ENCODE measurements at places on chromosomes 4 and X.

DNA sequence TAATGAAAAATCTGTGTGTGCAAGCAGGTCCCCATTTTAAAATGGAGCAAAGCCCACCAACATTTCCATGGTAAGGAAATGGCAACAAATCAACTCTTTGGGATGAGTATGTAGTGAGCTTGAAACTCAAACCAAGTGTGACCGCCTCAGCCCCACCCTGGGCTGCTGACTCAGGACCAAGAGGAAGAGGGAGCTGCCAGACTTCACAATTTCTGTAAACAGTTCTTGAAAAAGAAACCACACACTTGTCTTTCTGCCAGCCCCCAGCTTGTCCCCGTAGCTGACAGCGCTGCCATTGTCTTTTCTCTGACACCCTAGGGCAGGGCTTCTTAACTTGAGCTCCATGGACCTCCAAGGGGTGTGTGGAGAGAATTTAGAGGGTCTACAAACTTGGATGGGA is 10.3 kb downstream of the RTL5 start:
- peak; percentile 87 for DNase-seq

GRCh38 chrX:148995661-148996060 is 495.2 kb downstream of the AFF2 start:
- no peak for DNase-seq

GRCh38 chr4:166143227-166143626 is 270.2 kb downstream of the TLL1 start:
- DNase-seq, result peak; percentile 67

DNA sequence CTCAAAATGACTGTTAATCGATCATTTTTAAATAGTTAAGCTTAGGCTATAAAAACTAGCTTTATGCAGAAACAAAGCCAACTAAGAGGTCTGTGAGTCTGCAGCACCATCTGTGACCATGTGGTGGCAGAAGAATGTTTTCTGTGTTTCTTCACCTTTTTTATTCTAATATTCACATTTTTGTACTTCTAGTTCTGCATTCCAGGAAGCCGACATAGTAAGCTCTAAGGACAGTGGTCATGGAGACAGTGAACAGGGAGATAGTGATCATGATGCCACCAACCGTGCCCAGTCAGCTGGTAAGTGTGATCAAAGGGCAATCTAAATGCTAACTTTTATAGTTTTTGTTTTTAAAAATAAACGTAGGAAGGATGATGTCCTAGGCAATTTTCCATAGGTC is 5.6 kb downstream of the PCDH10 start:
- DNase-seq, result peak; percentile 66

DNA sequence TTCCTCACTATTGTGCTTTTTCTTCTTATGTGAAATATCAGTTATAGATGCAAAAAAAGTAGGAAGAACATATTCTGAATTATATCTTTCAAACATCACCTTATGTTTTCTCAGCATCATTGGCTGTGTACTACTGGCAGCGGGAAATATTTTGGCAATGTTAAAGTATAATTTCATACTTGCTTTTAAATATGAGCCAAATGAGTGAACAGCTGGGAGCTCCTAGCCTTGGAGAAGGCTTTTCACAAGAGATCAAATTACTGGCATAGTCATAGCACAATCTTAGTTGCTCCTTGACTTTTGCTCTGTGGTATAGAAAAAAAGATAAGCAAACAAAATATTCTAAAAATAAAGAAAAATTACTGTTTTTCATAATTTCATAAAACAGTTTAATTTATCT is 1575.8 kb upstream of the PABPC4L start:
- DNase-seq, result peak; percentile 12

GRCh38 chrX:74080165-74080564 is 223.8 kb upstream of the ZCCHC13 start:
- no peak for DNase-seq

GRCh38 chr4:98444371-98444770 is 183.2 kb downstream of the RAP1GDS1 start:
- no peak for DNase-seq

DNA sequence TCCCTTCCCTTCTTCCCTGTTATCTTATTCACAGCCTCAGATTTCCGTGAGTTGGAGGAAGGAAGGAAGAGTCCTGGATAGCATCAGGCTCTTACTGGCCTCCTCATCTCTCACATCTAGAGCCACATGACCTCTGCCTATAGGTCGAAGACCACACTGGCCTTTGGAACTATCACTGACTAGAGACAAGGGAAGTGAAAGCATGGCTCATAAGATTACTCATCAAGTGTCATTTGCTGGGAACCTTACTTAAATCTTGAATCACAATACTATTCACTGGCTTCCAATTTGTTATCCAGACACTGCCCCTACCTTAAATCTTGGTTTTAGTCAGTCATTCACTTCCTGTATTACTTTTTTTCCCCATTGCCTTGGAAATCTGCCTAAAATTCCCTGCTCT is 61.6 kb upstream of the MTMR8 start:
- no peak for DNase-seq

DNA sequence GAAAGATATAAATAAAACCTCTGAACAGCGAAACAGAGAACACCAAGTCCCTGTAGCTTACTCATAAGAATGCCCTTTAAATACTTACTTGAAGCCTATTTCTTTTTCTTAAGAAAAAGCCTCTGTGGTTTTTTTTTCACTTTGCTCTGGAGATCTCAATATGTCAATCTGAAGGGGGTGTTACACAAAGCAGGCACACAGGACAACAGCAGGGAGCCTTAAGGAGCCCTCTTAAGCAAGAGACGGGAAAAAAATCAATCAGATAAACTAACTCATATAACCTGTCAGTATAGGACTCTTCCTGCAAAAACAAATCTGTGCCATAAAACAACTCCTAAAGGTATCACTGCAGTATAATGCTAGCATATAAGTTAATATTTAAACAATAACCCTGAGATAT is 611.1 kb upstream of the ATOH1 start:
- DNase-seq, result no peak

- DNase-seq, result peak; percentile 64
Measured at GRCh38 chrX:95903490-95903889, 781.2 kb upstream of the DIAPH2 start.

GRCh38 chrX:23228454-23228853 is 106.2 kb upstream of the PTCHD1 start:
- no peak for DNase-seq

DNA sequence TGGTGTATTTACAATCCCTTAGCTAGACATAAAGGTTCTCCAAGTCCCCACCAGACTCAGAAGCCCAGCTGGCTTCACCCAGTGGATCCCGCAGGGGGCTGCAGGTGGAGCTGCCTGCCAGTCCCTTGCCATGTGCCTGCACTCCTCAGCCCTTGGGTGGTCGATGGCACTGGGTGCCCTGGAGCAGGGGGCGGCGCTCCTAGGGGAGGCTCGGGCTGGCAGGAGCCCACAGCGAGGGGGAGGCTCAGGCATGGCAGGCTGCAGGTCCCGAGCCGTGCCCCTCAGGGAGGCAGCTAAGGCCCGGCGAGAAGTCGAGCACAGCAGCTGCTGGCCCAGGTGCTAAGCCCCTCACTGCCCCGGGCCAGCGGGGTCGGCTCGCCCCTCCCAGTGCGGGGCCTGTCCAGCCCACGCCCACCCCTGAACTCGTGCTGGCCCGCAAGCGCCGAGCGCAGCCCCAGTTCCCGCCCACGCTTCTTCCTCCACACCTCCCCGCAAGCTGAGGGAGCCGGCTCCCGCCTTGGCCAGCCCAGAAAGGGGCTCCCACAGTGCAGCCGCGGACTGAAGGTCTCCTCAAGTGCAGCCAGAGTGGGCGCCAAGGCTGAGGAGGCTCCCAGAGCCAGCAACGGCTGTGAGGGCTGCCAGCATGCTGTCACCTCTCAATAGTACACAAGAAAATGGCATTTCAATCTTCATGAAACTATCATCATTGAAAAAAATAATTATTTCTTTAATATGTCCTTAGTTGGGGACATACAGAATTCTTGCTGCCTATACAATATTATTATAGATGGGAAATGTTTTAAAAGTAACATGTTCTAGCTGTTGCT is 189.1 kb downstream of the SLC7A11 start:
- DNase-seq, result no peak

- no peak for DNase-seq
Measured at GRCh38 chr4:149751174-149751573, 64.5 kb downstream of the IQCM start.

GRCh38 chr4:152949930-152950329 is 13.8 kb downstream of the FHDC1 start:
- DNase-seq, result no peak

Data from fibroblast of lung (primary cell).